ENCODE measurements at places on chromosomes 5 and 9. TPM values are rescaled to one million over a fixed set of nuclear protein-coding genes. Genes with fewer than 3 reads are reported as not detected.

The PCDHGA11 gene
- 1.3 TPM for total RNA-seq

The NPR2 gene
- 7.9 TPM for total RNA-seq

GRCh38 chr9:14306672-14307660 lies 7.0 kb downstream of the NFIB start:
- no peak overlapping the region for H3K4me3 ChIP-seq
- no peak overlapping the region for H3K27ac ChIP-seq
- DNase-seq, result no peak
- H3K36me3 ChIP-seq, result peaks cover 9% of the 10 kb centered on the region
- peaks cover 23% of the 10 kb centered on the region for H3K4me1 ChIP-seq

The RUFY1 gene
- 46.9 TPM for total RNA-seq

DNA sequence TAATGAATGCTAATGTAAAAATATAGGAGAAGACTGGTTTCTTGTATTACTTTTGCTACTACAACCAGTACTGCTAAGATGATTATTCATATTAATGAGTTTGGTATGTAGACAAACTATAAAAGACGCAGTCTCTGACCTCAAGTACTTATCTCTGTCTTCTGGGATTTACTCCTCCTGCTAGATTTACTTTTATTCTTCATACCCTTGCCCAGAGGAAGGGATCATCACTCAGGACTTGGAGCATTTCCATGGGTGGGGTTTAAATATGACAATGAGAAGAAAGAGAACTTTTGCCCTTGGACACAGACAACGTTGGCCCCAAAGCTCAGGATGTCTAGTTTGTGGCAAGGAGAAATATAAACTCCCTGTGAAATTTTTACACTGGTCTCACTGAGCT lies 126.1 kb downstream of the BNC2 start:
- no peak overlapping the region for H3K27ac ChIP-seq
- no peaks in the 10 kb centered on the region for H3K27me3 ChIP-seq
- peaks cover 16% of the 10 kb centered on the region for H3K4me1 ChIP-seq
- H3K4me3 ChIP-seq, result no peak overlapping the region
- H3K36me3 ChIP-seq, result no peaks in the 10 kb centered on the region

DNA sequence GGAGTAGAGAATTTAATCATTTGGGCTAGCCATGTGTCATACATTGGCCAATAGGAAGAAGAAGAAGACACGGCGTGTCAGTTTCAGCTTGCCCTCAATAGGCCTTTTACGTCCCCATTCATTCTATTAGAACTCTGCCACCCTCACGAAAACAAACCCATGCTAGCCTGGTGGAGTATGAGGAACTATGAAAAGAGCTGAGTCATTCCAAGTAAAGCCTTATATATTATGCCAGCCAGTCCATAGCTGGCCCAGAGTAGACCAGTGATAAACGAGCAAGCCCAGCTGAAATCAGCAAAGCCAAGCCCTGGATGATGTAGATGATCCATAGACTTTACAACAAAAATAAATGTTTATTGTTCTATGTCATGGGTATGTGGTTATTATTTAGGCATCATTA lies 895.1 kb downstream of the TLE1 start:
- H3K4me3 ChIP-seq, result no peak overlapping the region
- no peaks in the 10 kb centered on the region for H3K4me1 ChIP-seq
- H3K36me3 ChIP-seq, result no peaks in the 10 kb centered on the region
- no peak for DNase-seq
- no peak overlapping the region for H3K27ac ChIP-seq

The PDZD2 gene
- total RNA-seq, result 61.3 TPM

DNA sequence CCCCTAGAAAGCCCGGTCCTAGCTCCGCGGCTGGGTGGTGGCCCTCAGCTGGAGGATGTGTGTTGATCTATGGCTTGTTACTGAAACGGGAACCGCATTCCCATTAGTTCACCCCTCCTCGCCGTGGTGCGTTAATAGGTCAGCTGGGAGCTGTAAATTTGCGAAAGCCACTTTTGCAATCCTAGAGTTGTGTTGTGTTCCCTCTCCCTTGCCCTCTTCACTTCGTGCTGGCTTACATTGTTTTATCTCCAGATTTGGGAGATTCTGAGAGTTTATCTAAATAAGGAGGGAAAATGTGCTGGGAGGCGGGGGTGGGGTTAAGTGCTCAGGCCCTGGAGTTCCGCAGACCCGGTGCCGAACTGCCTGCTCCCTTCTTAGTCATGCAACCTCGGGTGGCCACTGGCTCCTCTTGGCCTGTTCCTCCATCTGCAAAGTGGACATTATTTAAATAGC lies 62.8 kb downstream of the HMCN2 start:
- H3K4me1 ChIP-seq, result peaks cover 34% of the 10 kb centered on the region
- H3K27ac ChIP-seq, result peak overlapping the region; percentile 85
- peaks cover 25% of the 10 kb centered on the region for H3K27me3 ChIP-seq
- H3K36me3 ChIP-seq, result no peaks in the 10 kb centered on the region
- peak; percentile 37 for DNase-seq
- no peak overlapping the region for H3K4me3 ChIP-seq

The C9 gene
- total RNA-seq, result not detected

DNA sequence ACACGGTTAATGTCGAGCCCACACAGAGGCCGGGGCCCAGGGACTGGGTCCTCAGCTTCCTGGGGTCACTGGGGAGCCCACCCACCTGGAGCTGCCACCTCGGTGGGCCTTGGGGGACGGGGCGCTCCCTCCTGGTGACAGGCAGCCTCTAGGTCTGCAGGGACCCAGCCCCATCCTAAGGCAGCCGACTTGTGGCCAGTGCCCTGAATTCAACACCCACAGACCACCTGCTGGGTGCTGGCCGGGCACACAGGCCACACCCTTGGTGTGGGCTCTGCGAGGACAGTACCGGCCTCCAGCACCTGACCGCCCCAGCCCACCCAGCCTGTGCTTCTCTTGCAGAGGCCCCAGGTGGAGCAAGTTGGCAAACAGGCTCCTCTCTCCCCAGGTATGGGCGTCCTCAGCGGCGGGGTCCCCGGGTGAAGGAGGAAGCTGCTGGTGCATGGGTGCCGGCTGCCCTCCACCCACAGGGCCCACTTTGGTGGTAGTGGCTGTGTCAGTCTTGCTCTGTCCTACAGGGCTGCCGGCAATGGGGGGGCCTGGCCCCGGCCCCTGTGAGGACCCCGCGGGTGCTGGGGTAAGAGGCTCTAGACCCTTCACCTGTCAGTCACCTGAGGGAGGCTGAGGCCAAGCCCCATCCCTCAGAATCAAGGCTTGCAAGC lies 8.3 kb downstream of the ENTPD8 start:
- no peaks in the 10 kb centered on the region for H3K27me3 ChIP-seq
- no peak overlapping the region for H3K27ac ChIP-seq
- H3K4me3 ChIP-seq, result no peak overlapping the region

GRCh38 chr5:38547257-38547656 lies 9.2 kb downstream of the LIFR start:
- no peaks in the 10 kb centered on the region for H3K36me3 ChIP-seq
- no peak overlapping the region for H3K27ac ChIP-seq
- H3K4me3 ChIP-seq, result no peak overlapping the region

The RNF183 gene
- 0.43 TPM for total RNA-seq

DNA sequence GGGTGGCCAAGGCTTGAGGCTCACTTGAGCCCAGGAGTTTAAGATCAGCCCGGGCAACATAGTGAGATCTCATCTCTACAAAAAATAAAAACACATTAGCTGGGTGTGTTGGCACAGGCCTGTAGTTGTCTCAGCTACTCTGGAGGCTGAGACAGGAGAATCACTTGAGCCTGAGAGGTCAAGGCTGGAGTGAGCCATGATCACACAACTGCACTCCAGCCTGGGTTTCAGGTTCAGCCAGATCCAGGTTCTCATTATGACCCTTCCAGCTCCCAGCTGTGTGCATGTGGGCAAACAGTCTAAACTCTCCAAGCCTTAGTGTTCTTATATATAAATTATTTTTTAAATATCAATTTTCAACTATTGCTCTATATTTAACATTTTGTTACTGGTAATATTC lies 67.9 kb downstream of the ALDH7A1 start:
- H3K27me3 ChIP-seq, result no peaks in the 10 kb centered on the region
- no peak overlapping the region for H3K4me3 ChIP-seq
- DNase-seq, result no peak
- H3K27ac ChIP-seq, result no peak overlapping the region
- no peaks in the 10 kb centered on the region for H3K36me3 ChIP-seq

The TMEM38B gene
- 15.4 TPM for total RNA-seq

DNA sequence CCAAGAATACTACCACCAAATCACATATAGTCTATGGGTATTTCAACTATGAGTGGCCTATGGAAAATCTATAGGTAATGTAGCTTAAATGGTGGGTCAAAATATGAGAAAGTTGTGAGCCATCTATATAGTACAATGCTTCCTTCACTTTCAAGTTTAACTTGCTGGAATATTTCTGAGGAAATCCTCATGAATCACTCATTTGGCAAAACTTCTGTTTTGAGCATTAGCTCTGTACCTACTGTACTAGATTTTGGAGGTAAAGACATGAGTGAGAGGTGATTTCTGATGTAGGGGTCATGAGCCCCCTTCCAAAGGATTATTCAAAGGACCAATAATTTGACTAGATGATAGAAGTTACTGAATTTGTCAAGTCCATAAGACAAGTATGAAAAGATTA lies 80.6 kb upstream of the DAB2 start:
- peaks cover 7% of the 10 kb centered on the region for H3K4me1 ChIP-seq
- H3K4me3 ChIP-seq, result no peak overlapping the region
- no peaks in the 10 kb centered on the region for H3K36me3 ChIP-seq
- no peak for DNase-seq

GRCh38 chr5:108387758-108388157 lies 5.9 kb upstream of the FBXL17 start:
- no peak overlapping the region for H3K4me3 ChIP-seq
- no peak overlapping the region for H3K27ac ChIP-seq
- no peaks in the 10 kb centered on the region for H3K27me3 ChIP-seq
- H3K4me1 ChIP-seq, result no peaks in the 10 kb centered on the region
- no peaks in the 10 kb centered on the region for H3K36me3 ChIP-seq
- DNase-seq, result no peak

- no peak overlapping the region for H3K4me3 ChIP-seq
- peaks cover 9% of the 10 kb centered on the region for H3K4me1 ChIP-seq
- no peak overlapping the region for H3K27ac ChIP-seq
- H3K36me3 ChIP-seq, result peaks cover 33% of the 10 kb centered on the region
- H3K27me3 ChIP-seq, result no peaks in the 10 kb centered on the region
These were observed 3.4 kb downstream of the DOLK start for GRCh38 chr9:128943832-128944620.

- no peak for DNase-seq
- no peak overlapping the region for H3K4me3 ChIP-seq
- H3K36me3 ChIP-seq, result no peaks in the 10 kb centered on the region
- H3K27me3 ChIP-seq, result no peaks in the 10 kb centered on the region
These were observed 83.0 kb upstream of the IFNK start for GRCh38 chr9:27440888-27441740.

- peaks cover 36% of the 10 kb centered on the region for H3K27me3 ChIP-seq
- H3K27ac ChIP-seq, result no peak overlapping the region
- no peak overlapping the region for H3K4me3 ChIP-seq
These were observed 4.9 kb downstream of the ACSL6 start for GRCh38 chr5:132006331-132007120.

The COL27A1 gene
- 9.4 TPM for total RNA-seq

DNA sequence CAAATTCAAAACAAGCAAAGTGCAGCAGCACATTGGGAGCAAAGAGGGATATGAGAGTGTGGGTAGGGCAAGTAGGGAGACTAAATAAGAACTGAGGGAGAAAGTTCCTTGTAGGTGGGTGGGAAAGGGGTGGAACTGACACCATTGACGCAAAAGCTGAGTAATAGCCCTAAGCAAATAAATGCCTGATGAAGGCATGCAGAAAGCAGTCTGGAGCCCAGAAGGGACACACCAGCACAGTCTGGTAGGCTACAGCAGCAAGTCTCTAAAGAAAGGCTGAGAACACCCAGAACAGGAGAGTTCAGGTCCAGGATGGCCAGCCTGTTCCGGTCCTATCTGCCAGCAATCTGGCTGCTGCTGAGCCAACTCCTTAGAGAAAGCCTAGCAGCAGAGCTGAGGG lies at the start of gene INSL4:
INSL4 (plus strand) TSS at position 208 of the 400 bp plus-strand sequence; CDS start at position 313, 105 bp downstream.
- H3K4me3 ChIP-seq, result no peak within 1 kb of the TSS
- no peaks in the 10 kb centered on the region for H3K4me1 ChIP-seq
- no peaks in the 10 kb centered on the region for H3K27me3 ChIP-seq
- no peaks in the 10 kb centered on the region for H3K36me3 ChIP-seq

- H3K27ac ChIP-seq, result no peak overlapping the region
- H3K27me3 ChIP-seq, result no peaks in the 10 kb centered on the region
- no peak for DNase-seq
These were observed 324.3 kb upstream of the RORB start for GRCh38 chr9:74172874-74173273.

- H3K36me3 ChIP-seq, result no peaks in the 10 kb centered on the region
- H3K4me1 ChIP-seq, result peaks cover 25% of the 10 kb centered on the region
- peak overlapping the region; percentile 67 for H3K4me3 ChIP-seq
These were observed 1.1 kb upstream of the LPAR1 start for GRCh38 chr9:111039231-111039906.

The ADAMTSL2 gene
- 20.6 TPM for total RNA-seq

The PDCD1LG2 gene
- 0.18 TPM for total RNA-seq

DNA sequence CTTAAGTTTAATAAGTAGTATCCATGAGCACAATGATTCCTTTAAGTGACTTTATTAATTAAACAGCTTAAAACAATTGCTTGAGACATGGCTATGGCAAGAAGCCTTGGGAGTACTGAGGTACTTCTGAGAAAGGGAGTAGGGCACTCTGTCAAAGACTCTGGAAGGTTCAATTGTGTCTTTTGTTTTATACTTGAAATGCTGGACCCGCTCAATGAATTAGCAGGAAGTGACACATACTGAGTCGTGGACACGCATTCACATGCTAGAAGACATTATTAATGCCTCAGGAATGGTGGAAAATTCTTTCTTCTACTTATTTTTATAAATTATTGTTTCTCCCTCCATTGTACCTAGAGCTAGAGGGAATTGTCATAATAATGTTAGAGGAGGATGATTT lies 347.3 kb upstream of the ZNF608 start:
- DNase-seq, result no peak
- no peak overlapping the region for H3K27ac ChIP-seq
- H3K4me3 ChIP-seq, result no peak overlapping the region
- no peaks in the 10 kb centered on the region for H3K4me1 ChIP-seq
- no peaks in the 10 kb centered on the region for H3K27me3 ChIP-seq
- no peaks in the 10 kb centered on the region for H3K36me3 ChIP-seq

GRCh38 chr5:17267106-17267505 lies 49.7 kb downstream of the BASP1 start:
- H3K4me3 ChIP-seq, result no peak overlapping the region
- H3K36me3 ChIP-seq, result no peaks in the 10 kb centered on the region
- H3K27me3 ChIP-seq, result no peaks in the 10 kb centered on the region
- H3K4me1 ChIP-seq, result no peaks in the 10 kb centered on the region

The PCDHGA10 gene
- total RNA-seq, result 5.3 TPM

DNA sequence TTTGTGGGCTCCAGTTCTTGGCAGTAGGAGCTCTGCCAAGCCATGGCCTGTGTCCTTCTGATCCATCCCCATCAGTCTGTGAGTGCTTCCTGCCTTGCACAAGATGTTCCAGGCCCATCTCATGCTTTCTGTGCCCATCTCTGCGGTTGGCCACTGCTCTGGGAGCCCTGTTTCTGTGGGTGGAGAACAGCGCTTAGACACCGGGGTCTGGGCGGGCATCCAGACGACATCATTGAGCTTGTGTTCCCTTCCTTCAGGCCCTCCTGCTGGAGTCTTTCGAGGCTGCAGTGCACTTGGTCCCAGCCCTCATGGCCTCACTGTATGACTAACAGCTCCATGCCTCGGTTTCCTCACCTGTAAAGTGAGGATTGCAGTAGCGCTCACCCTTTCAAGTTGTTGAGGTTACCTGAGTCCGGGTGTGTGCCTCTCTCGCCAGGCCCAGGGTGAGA lies 14.9 kb upstream of the CARD19 start:
- peak overlapping the region; percentile 36 for H3K27ac ChIP-seq
- no peak for DNase-seq
- no peak overlapping the region for H3K4me3 ChIP-seq
- no peaks in the 10 kb centered on the region for H3K4me1 ChIP-seq
- H3K27me3 ChIP-seq, result no peaks in the 10 kb centered on the region

The HEMGN gene
- total RNA-seq, result not detected
